ENCODE measurements at places on chromosomes 6 and 20.

DNA sequence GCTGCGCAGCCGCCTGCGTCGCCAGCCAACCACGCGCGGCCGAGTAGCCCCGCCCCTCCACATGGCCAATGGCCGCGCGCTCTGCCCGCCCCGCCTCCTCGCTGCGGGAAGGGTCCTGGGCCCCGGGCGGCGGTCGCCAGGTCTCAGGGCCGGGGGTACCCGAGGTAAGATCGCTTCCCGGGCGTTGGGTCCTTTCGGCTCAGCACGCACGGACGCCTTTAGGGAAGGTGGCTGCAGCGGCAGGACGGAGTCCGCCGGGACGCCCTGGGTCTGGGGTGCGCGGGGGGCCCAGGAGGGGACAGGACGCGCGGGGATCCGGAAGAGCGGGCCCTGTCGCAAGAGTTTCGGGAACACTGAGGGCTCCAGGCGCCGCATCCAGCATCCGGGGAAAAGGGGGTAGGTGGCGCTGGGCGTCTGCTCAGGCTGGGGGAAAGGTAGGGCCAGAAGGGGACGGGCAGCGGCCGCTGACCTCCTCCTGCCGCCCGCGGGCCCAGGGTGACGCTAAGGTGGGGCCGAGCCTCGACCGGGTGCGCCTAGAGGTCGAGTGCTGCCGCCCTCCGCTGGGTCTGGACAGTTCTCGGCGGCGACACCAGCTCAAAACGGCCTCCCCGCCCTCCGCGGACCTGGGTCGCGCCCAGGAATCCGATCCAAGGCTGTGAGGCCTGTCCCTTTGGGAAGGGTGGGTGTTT, at the start of gene MAVS:
MAVS (plus strand) TSS at position 95 of the 689 bp plus-strand sequence. CDS start 7,791 bp downstream, outside the sequence.
- peak; percentile 95 for DNase-seq

DNA sequence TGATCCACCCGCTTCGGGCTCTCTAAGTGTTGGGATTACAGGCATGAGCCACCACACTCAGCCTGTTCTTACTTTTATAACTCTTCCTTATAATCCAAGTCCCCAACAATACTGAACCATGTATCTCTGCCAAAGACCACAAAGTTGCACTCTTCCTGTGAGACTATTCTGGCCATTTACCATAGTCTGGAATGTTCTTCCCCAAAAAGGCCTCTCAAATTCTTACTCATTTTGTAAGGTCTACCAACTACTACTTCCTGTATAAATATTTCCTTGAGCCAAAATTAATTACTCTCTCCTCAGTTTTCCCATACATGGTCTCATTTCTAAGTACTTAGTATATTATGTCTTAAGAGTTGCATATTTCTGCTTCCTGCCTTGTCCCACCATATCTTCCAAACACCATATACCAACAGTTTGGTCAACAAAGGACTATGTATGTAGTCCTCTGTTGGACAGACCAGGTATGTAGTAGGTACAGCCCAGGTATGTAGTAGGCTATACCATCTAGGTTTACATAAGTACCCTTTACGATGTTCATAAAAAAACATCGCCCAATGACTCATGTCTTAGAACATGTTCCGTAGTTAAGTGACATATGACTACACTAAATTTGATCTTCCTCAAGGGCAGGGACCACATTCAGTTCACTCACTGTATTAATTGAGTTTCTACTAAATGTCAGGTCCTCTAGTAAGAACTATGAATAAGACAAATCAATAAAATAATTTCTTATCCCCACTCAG, 22.0 kb downstream of the RANBP9 start:
- no peak for DNase-seq

- DNase-seq, result no peak
These were observed 61.0 kb downstream of the CRYBG1 start for GRCh38 chr6:106421496-106421895.

DNA sequence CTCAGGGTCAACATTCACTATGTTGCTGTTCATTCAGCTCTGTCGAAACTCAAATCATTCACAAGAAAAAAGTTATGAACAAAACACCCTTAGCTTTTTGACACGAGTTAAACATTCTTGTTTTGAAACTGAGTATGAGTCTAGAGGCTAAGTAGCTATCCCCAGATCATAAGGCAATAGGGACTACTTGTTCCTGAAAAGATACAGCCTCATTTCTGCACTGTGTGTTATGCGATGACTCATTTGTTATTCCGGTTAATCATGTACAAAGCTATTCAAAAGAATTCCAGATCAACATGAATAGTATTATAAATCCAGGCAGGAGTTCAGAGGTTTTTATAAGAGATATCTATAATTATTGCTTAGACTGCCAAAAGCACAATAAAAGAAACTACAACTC, 908.0 kb downstream of the QKI start:
- no peak for DNase-seq

GRCh38 chr6:117540670-117541069, 58.2 kb downstream of the DCBLD1 start:
- no peak for DNase-seq

- no peak for DNase-seq
These were observed 29.1 kb upstream of the CALHM6 start for GRCh38 chr6:116431964-116432595.

GRCh38 chr20:62595491-62595890, 46.8 kb upstream of the SLCO4A1 start:
- DNase-seq, result no peak

DNA sequence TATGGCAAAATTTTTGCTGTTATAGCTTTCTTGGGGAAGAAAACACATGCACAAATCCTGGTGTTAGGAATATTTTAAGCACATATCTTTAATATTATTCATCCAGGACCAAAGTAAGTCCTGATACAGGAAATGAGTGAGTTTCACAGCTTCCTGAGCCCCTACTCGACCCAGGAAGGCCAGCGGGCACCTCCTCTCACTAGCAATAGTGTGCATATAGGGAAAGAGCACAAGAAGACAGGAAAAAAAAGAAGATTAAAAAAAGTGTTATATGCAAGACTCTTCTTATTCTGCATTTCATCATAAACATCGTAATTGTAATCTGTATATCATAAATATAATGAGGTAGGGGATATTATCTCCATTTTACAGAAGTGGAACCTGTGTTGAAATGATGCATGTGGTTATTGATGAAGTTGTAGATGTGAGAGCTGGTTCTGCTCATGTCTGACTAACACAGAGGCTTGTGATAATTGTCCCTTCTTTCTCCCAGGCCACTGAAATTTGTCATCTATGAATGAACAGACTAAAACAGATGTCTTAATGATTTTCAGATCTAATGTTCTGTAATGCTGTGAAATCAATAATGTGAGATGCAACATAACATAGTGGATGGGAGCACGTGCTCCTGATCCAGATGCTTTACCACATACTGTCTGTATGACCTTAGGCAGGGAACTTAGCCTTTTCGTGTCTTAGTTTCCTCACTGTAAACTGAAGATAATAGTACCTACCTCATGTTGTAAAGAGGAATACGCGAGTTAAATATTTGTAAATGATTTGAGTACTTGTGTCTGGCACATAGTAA, 101.2 kb downstream of the MYO6 start:
- DNase-seq, result no peak

DNA sequence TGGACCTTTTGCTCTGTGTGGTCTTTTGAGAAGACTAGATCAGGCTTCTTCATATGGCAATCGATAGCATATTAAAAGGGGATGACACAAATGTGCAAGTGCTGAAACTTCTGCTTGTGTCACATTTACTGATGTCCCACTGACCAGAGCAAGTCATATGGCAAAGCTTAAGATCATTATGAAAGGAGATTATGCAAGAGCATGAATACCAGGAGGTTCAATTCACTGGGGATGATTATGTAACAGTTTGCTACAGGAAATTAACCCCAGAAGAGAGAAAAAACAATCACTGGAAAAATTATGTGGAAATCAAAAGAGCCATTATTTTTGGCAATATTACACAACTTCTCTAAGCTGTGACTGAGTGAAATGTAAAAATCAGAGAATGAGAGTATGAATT, 13.7 kb upstream of the PRDM13 start:
- no peak for DNase-seq

DNA sequence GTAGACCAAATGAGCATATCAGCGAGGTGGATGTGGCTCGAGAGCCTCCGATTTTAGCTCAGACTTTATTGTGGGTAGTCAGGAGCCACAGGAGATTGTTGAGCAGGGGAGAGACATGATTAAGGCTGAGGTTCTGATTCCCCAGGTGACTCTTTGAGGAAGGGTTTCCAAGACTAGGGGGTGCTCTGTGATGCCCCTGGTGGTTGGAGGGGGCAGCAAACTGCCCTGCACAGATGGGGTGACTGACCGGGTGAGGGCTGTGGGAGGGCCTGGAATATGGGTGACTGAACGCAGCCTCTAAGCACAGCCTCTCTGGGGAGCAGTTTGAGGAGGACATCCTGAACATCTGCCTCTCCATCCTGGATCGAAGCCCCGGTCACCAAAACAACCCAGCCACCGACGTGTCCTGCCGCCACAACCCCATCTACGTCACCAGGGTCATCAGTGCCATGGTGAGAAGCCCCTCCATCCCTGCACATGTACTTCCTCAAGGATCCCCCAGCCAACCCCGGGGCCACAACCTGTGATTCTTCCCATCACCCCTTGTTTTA, 17.0 kb downstream of the TGM6 start:
- no peak for DNase-seq

- no peak for DNase-seq
These were observed 23.5 kb downstream of the BANF2 start for GRCh38 chr20:17723301-17723691.

- DNase-seq, result no peak
These were observed 51.6 kb upstream of the GTSF1L start for GRCh38 chr20:43778375-43778774.

DNA sequence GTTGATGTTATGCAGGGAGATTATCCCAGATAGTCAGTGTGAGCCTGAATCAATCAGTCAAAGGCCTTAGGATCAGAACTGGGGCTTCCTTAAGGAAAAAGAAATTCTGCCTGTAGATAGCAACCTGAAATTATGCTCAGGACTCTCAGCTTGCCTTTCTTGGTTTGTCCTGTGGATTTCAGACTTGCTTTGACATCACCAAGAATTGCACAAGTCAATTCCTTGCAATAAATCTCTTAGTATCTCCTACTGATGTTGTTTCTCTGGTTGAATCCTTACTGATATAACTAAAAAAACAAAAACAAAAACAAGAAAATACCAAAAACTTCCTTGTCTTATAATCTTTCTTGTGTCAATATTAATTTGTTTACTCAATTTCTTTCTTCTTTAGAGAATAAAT, 258.9 kb upstream of the TCF21 start:
- DNase-seq, result no peak

DNA sequence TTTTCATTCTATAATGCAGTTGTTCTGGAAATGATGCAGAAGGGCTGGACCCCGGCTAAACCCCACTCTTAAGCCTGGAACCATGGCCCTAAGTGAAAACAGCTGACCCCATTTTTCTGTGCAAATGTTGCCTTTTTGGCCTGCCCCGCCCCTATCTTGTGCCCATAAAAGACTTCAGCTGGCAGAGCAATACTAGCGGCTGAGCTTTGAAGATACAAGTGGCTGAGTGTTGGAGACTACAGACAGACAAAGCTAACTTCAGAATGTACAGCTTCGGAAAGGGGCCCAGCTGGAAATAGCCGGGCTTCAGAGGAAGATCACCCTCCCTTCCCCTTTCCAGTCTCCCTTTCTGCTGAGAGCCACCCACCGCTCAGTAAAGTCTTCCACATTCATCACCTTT, 258.6 kb upstream of the SPTLC3 start:
- DNase-seq, result no peak

GRCh38 chr20:51727872-51728271, 40.3 kb downstream of the ATP9A start:
- DNase-seq, result no peak

DNA sequence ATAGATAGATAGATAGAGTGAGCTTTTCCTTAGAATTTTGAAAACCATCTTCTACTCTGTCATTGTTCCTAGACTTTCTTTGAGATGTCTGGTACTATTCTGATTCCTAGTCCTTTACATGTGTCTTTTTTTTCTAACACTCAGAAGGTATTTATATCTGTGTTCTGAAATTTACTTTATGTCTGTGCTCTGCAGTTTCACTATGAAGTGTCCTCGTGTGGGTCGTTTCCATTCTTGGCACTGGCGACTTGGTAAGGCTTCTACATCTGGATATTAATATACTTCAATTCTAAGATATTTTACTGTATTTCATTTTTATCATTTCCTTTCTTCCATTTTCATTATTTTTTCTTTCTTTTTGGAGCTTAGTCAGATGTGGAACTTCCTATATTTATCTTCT, 87.0 kb downstream of the FHL5 start:
- peak; percentile 6 for DNase-seq

DNA sequence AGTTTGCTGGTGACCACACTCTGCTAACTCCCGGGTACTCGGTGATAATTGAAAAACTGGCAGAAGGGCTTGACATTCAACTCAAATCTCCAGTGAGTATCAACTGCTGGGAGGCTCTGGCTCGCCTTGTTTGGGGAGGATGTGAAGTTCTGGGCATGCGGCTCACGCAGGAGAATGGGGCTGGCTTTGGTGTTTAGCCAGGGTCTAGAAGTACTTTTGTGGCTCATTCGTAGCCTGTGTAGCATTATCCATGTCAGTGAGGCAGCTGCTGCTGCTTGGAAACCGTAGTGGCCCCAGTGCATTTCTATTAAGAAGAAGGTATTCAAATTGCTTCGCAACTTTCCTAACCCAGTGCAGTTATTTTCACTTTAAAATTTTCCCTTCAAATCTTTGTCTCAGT, 52.2 kb downstream of the KDM1B start:
- no peak for DNase-seq

GRCh38 chr6:36252005-36252404, 17.9 kb upstream of the PNPLA1 start:
- DNase-seq, result no peak

GRCh38 chr6:93393554-93394074, 25.7 kb downstream of the EPHA7 start:
- no peak for DNase-seq

DNA sequence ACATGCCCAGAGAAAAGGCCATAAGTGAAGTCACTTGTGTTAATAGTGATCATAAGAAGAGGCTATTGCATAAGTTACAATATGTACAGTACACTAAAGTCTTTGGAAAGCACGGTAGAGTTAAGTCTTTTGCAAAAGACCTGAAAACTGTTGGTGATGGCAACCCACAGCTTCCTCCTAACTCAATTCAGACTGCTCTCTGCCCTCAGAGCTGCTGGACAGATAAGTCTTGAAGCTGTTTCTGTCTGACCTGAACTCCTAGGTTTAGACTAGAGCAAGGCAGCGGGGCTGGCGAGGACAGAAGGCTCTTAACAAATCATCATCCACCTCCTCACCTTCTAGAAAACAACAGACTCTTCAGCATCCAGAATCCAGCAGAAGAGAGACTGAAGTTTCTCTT, 125.4 kb downstream of the CD24 start:
- peak; percentile 19 for DNase-seq

DNA sequence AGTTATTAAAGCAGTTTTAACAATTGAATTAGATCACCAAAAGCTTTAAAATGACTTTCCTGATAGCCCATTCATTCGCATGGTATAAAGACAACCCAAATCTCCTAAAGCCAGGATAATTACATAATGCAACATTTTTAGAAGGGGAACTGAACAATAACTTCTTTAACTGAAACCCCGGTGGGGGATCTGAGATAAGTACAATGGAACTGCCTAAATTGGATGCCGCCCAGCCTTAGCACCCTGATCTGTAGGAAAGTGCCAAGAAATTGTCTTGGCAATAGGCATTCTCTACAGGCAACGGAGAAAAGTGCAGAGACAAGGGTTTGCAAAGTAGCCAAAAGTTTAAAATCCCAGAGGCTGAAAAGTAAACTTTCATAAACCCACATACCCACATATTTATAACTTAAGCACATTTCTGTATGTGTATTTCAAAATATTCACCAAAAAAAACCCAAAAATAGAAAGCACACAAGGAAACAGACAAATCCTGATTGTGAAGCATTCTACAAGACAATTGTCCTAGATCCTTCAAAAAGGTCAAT, 98.8 kb upstream of the BEND6 start:
- no peak for DNase-seq

Measured in GM20000 (cell line).